Left lung (tissue), 14 donors: ENCODE measurements at places on chromosomes 6 and 20. TPM values are rescaled to one million over a fixed set of nuclear protein-coding genes. Genes with fewer than 3 reads are reported as not detected.

GRCh38 chr6:31961616-31962015 lies 2.6 kb downstream of the SKIC2 start:
- no peaks in the 10 kb centered on the region for H3K36me3 ChIP-seq
- no peaks in the 10 kb centered on the region for H3K27me3 ChIP-seq
- no peak overlapping the region for H3K4me3 ChIP-seq
- no peak for DNase-seq
- no peak overlapping the region for H3K27ac ChIP-seq

GRCh38 chr6:22598339-22598738 lies 29.0 kb downstream of the HDGFL1 start:
- DNase-seq, result no peak
- H3K36me3 ChIP-seq, result no peaks in the 10 kb centered on the region
- H3K4me1 ChIP-seq, result no peaks in the 10 kb centered on the region
- H3K27ac ChIP-seq, result no peak overlapping the region

DNA sequence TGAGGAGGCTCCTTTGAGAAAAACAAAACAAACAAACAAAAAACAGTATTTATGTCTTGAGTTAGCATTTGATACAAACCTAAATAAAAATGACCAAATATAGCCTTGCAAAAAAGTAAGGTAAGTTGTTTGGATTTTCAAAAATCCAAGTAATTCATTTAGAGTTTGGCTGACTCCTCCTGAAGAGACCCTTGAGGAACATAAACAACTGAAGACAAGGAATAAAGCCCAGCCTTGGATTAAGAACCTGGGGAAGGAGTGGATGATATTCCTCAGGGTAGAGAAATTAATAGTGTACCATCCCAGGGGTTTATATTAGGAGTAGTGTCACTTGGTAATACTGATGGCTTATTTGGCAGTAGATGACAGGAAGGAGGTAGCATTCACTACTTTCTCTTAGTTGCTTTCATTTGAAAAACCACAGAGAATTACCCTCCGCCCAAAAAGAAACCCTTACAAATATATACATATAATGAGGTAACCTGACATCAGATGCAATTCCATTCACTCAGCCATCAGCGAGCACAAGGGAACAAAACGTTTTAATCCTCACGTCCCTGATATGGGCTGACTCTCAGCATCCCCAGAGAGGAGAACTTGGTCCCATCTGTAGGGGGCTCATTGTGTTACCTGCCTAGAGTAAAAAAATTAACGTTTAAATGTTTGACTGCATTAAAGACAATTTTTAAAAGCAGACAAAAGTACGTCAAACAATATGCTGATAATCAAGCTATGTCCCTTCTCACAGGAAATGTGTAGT lies 57.0 kb downstream of the SOBP start:
- no peaks in the 10 kb centered on the region for H3K4me1 ChIP-seq
- DNase-seq, result no peak
- no peaks in the 10 kb centered on the region for H3K27me3 ChIP-seq
- H3K4me3 ChIP-seq, result no peak overlapping the region
- H3K27ac ChIP-seq, result no peak overlapping the region

- no peak overlapping the region for H3K27ac ChIP-seq
- no peak for DNase-seq
- H3K4me1 ChIP-seq, result no peaks in the 10 kb centered on the region
- no peaks in the 10 kb centered on the region for H3K27me3 ChIP-seq
- no peaks in the 10 kb centered on the region for H3K36me3 ChIP-seq
Observed at GRCh38 chr6:69647726-69648125, 149.1 kb downstream of the LMBRD1 start.

DNA sequence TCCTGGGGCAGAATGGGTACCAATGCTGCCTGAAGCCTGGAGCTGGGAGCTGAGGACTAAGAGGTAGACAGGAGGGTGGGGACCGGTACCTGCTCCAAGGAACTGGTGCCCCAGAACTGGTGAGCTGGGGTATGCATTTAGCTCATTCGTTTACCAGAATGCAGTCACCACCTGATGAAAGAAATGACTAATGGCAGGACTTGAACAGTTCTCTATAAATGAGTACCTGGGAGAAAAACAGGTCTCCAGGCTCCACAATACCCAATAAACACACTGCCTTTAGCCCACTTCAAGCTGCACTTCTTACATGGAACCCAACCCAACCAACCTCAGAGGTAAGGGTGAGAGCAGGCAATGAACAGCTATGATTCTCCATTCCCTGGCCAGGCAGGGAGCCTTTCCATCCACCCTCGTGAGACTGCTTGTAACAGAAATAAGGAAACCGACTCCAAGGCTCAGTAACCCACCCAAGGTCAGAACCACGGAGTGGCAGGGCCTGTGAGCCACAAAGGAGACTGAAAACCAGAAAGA lies 15.4 kb downstream of the FKBP1A start:
- no peaks in the 10 kb centered on the region for H3K36me3 ChIP-seq
- peaks cover 100% of the 10 kb centered on the region for H3K4me1 ChIP-seq
- H3K27me3 ChIP-seq, result no peaks in the 10 kb centered on the region
- DNase-seq, result no peak
- H3K27ac ChIP-seq, result no peak overlapping the region

TP53RK gene
- polyA plus RNA-seq, result 12.4 TPM
